ENCODE measurements at places on chromosomes 2 and 18.

GRCh38 chr2:240195316-240195861 lies 54.9 kb upstream of the OTOS start:
- DNase-seq = no peak

DNA sequence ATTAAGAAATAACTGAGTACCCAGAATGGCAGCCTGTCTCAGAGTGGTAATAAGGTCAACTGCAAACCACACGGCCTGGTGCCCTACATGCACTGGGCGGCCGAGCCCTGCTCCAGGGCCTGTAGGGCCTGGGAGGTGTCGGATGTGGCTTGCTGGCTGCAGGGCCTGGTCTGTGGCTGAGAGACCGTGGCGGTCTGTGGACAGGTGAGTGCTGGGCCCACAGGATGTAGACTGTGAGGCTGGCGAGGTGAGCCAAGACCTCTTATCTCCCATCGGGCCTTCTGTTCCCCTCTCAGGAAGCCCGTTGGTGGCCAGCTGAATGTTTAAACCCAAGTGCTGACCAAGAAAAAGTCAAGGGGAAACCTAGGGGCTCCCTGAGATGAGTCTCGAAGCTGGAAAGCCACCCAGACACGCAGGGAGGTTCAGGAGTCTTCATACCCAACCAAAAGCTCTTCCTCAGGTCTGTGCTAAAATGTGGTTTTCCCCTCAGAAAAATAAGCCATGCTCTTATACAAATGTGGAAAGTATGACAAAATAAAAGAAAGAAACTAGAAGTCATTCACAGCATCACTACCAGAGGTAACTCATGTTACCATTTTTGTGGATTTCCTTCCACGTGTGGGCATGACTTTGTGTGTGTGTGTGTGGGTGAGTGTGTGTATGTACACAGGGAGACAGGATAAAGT lies 47.7 kb upstream of the CTDP1 start:
- DNase-seq = no peak

DNA sequence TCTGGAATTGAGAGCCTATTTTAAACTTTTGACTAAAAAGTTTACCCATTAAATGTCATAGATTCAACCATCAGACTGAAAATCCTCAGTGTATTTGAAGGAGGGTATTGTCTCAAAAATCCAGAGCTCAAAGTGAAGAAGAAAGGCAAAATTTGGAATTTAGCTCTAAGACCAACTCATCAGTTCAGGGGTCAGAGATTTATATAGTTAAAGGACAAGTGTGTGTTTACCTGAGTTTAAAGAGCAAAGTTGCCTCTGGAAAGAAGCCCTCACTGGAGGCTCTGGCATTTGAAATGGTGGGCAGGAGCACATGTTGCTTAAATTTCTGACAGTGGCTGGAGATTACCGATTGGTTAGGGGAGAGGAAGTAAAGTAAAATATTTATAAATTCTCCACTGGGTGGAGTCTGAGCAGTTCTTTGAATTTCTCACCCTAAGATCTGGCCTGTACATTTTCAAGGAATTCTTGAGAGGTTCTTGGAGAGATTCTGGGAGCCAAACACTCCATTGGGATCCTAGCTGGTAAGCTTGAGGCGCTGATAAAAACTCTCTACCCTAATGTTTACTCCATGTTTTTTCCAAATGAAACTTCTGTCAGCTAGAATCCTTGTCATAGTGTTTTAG lies at the start of gene KYNU:
Gene KYNU, plus strand, starts transcription at position 449 of the 623 bp plus-strand sequence. CDS start 7,704 bp downstream, outside the sequence.
- no peak for DNase-seq

DNA sequence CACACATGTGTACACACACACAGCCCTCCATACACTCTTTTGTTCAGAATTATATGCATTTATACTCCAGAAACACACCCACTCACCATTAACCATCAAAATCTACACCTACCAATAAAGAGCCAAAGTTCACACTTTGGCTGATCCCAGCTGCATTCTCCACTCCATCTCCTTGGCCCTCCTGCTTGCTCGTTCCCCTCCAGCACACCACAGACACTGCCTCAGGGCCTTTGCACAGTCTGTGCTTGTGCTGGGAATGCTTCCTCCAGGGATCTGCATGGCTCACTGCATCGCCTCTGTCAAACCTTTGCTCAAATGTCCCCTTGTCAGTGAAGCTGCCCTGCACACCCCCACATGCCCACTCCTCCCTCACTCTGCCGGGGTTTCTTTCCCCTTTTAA lies 46.0 kb downstream of the POMC start:
- DNase-seq = no peak

DNA sequence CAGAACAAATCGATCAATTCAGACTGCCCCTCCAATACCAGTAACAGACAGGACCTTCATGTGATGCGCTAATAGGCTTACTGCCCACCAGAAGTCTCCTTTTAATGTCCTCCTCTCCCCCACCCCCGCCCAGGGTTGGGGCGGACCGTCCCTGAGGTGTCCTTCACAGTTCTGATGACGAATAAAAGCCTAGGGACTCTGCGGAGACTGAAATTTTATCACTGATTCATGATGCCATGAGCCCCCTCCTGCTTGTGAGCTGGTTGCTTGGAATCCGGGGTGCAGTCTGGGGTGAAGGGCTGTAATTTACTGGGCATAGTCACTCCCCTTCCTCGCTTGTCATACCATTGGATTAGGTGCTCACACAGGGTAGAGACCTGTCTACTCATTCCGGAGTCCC lies 42.3 kb downstream of the B3GNT2 start:
- no peak for DNase-seq

GRCh38 chr2:40658941-40659340 lies 207.1 kb upstream of the SLC8A1 start:
- DNase-seq = no peak

GRCh38 chr2:179917272-179917671 lies 55.9 kb upstream of the ZNF385B start:
- DNase-seq = no peak

GRCh38 chr2:24544456-24545115 lies 53.5 kb downstream of the NCOA1 start:
- DNase-seq = no peak

DNA sequence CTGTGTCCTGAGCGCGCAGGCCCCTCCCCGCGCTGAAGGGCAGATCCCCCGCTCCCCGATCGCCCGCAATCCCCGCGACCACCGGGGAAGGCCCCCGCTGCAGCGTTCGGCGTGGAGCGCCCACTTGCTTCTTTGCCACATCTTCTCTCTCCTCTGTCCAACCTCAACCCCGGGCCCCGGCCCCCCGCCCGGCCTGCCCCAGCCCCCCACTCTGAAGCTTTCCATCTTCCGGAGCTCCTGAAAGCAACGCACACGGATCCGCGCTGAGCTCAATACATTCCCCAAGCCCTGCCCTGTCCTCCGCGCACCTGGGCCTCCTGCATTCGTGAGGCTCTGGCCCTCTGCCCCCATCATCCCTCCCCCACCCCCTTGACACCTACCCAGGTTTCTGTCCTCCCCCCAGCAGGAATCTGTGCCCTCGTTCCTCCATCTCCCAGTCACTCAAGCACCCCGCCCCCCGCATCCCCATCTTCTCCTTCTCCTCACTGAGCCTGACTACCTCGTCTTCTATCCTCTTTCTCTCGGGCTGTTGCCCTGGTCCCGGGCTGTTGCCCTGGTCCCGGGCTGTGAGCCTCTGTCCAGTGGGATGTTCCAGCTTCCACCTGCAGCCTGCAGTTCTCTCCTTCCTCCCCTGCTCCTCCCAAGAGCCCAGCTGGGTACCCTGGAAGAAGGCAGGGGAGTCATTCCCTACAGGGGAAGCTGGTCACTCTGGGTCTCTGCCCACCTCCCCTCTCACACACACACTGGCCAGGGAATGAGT lies 7.8 kb downstream of the SPEG start:
- no peak for DNase-seq

GRCh38 chr18:61782545-61782944 lies 110.3 kb downstream of the RNF152 start:
- no peak for DNase-seq

DNA sequence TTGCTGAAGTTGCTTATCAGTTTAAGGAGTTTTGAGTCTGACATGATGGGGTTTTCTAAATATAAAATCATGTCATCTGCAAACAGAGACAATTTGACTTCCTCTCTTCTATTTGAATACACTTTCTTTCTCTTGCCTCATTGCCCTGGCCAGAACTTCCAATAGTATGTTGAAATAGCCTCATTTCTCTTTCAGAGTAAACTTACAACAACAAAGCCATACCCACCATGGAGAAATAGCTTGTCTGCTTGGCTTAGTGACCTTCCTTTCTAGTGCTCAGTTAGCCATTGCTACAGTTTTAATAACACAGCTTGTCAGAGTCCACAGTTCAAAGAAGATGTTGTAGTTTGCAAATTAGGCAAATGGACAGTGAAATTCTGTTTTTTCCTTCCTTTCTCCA lies 228.0 kb downstream of the ETAA1 start:
- DNase-seq = no peak

All from activated CD8-positive, alpha-beta memory T cell treated with anti-CD3 and anti-CD28 coated beads, Interleukin-2, amount 50 U/mL, for 4 hours (primary cell).